SHP77 (cell line): ENCODE measurements at places on chromosomes 16 and 17.

GRCh38 chr17:72719578-72720493, 372.7 kb downstream of the SLC39A11 start:
- no peak for DNase-seq

DNA sequence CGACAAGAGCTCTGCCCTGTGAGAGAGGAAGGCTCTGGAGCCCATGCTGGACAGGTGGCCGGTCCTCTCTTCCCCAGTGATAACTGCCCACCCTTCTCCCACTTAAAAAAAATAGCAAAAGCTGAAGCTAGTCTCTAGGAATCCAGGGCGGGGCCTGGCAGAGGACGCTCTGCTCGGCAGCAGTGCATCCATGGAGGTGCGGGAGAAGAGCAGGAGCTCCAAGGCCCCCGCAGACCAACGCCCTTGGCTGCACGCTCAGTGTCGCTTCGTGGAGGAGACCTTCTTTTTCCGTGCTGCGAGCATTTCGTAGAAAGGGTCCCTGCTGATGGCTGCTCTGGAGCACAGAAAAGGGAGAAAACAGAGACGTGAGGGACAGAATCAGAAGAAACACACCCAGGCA, 98.6 kb upstream of the DNAH17 start:
- no peak for DNase-seq

DNA sequence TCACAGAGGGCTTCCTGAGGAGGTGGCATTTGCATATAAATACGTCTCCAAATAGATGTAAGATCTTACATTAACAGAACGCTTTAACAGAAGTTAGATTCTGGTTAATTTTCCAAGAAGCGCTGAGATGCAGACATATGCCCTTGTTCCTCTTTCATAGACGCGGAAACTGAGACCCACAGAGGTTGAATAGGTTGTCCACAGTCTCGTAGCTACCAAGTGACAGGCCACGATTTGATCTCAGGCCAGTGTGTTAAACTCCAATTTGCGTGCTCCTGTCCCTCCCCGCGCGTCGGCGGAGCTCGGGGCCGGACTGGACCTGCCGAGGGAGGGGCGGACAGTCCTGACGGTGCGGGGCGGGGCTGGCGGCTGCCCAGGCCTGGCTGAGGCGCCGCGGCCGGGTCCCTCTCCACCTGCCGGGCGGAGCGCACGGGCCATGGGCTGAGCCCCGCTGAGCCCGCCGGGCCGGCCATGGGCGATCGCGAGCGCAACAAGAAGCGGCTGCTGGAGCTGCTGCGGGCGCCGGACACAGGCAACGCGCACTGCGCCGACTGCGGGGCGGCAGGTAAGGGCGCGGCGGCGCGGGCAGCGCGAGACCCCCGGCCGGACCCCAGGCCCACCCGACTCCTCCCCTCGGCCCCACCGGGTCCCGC, at the start of gene ADAP2:
Gene ADAP2, plus strand, starts transcription at position 402 of the 653 bp plus-strand sequence. Its CDS starts 70 bp downstream, at position 472.
- DNase-seq: peak; percentile 36

GRCh38 chr17:38579934-38580333, 25.8 kb downstream of the SRCIN1 start:
- peak; percentile 94 for DNase-seq

- DNase-seq: no peak
Observed at GRCh38 chr16:88321635-88322499, 60.9 kb upstream of the ZNF469 start.
